Fibroblast of skin of right biceps (primary cell): ENCODE measurements at places on chromosomes 2 and 18.

- DNase-seq = no peak
Observed at GRCh38 chr2:233926806-233927205, 9.6 kb downstream of the TRPM8 start.

DNA sequence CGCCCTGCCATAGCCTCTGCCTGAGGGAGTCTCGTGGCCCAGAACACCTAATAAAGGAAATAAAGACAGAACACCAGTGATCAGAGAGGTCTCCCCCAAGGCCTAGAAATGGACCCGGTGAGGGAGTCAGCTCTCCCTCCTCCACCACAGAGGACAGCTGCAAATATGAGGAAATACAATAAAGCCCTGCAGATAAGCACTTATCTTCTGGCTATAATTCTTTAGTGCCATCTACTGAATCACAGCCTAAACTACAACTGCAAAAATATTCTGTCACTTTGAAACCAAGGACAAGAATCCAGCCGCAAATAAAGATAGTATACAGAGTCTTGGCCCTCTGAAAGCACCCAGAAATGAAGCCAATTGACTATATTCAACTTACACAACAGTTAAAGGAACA lies 42.4 kb upstream of the TACR1 start:
- DNase-seq = peak; percentile 16

DNA sequence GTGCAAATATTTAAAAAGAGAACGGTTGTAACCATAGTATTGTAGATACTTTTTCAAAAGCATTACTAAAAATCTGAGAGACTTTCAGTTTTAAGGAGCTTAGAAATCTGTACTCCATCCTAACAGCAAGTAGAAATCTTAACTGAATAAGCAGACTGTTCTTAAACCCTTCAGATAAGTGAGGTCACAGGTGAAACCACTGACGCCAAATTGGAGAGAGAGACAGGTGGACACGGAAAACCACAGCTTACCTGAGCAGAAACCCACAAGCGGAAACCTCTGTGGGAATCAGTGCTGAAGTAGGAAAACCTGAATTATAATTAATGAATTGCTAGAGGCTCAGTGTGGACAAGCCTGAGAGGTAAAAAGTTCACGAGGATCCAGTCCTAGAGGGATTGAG lies 959.4 kb upstream of the CELF4 start:
- no peak for DNase-seq

GRCh38 chr2:219001100-219001576 lies 7.9 kb upstream of the CRYBA2 start:
- no peak for DNase-seq

DNA sequence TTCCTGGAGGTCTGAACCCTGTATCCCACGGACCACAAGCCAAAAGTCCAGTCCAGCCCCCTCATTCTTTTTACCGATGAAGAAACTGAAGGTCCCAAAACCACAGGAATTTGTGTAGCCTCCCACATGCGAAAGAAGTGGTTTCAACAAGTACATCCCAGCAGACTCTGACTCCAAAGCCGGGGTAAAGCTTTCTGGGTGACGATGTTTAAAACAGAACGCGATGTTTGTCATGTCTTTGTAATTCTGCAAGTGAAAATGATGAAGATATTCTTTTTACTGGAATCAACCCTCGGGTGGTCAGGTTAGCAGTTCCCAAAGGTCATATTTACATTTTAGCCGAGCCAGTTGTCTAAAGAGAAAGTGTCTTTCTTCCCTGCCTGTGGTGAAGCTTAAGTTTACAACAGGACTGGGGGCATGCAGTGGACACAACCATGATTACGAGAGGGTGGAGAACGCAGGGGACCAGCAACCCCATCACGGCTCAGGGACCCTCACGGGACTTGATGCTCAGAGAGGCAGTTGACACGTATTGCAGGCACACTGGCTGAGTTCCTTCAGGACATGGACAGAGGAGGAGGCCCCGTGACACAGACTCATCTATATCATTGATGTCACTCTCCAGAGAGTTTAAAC lies 17.8 kb upstream of the TMEM131 start:
- peak; percentile 49 for DNase-seq

DNA sequence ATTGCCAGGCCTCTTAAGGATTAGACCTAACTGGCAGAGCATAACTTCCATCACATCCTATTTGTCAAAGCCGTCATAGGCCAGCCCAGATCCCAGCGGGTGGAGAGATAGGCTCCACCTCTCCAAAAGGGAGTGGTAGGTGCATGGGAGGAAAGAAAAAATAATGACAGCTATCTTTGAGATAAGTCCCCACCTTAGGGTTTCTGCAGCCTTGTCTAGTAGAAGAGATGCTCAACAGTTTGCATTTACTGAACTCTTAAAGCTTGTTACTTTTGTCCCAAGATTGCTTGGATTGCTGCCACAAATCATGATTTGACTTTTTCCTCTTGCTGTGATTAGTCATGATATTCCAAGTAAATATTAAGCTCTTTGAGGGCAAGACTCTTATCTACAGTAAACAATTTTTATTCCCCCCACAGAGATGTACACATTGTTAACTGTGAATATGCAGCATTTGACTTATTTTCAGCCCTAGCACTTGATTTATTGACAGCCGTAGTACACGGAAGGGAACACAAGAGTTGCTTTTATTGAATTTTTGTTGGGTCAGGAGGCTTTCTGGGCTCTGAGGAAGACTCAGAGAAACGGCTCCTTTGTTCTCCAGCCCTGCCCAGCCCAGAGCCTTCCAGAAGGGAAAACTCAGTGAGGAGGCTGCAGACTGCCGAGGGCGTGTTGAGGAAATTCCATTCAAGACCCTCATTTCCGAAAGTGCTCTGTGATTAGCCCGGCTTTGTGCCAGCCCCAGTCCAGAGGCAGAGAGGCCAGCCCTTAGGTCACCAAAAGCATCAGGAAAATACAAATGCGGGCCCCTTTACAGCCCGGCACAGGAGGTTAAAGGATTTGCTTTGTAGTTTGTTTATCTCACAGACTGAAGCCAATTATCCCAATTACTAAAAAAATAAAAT lies 75.5 kb upstream of the ZNF532 start:
- peak; percentile 70 for DNase-seq

DNA sequence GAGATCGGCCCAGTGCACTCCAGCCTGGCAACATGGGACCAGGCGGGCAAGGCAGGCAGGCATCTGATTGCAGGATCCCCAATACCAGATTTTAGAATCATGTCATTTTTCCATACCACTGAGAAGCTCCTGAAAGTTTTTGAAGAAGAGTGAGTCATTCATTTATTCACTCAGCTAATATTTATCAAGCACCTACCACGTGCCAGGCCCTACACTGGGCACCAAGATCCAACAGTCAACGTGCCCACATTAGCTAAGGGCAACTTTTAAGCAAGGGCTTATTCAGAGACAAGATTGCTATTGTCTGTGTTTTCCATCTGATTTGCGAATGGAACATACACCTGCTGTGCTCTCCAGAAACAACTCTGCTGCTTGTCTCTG lies 126.8 kb upstream of the LGALSL start:
- no peak for DNase-seq

GRCh38 chr18:75489493-75490190 lies 62.1 kb upstream of the SMIM21 start:
- peak; percentile 97 for DNase-seq

- DNase-seq = peak; percentile 96
Observed at GRCh38 chr2:240433973-240434727, 1.3 kb upstream of the GPC1 start.

DNA sequence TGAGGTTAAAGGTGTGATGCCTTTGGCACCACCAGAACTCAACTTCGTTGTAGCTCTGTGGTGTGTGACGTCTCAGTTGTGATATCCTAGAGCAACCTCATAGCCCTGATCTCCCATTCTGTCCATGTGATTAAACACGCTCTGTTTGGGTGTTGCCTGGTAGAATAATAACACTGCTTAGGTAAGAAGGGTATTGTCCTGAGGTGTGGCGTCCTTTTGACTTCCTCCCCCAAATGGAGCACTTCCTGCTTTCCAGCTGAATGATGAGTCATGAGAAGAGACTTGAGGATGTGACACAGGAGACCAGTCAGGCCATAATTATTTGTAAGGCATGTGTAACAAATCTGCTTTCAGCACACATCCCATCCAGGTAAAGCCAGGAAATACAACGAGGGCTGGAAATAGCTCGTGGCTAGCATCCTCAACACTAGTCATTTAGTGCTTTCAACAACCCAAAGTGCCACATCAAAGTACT lies 100.7 kb downstream of the RAPGEF4 start:
- DNase-seq = peak; percentile 86
